Fibroblast of skin of right biceps (primary cell): ENCODE measurements at places on chromosomes 1 and 21.

DNA sequence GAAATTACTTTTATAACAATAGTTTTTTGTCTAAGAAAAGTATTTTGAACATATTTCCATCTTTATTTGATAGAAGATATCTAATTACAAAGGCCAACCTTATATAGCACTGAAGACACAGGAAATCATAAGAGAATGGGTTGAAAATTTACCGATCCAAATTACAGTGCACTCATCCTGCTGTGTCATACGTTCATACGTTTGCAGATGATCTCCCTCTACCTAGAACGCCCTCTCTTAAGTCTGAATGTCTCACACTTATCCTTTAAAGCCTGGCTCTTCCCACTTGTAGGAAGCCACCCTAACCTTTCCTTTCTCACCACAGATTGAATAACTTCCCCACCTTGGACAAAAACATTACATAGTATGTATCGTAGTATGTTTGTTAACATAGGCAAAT lies 9.3 kb downstream of the ASH1L start:
- no peak for DNase-seq

DNA sequence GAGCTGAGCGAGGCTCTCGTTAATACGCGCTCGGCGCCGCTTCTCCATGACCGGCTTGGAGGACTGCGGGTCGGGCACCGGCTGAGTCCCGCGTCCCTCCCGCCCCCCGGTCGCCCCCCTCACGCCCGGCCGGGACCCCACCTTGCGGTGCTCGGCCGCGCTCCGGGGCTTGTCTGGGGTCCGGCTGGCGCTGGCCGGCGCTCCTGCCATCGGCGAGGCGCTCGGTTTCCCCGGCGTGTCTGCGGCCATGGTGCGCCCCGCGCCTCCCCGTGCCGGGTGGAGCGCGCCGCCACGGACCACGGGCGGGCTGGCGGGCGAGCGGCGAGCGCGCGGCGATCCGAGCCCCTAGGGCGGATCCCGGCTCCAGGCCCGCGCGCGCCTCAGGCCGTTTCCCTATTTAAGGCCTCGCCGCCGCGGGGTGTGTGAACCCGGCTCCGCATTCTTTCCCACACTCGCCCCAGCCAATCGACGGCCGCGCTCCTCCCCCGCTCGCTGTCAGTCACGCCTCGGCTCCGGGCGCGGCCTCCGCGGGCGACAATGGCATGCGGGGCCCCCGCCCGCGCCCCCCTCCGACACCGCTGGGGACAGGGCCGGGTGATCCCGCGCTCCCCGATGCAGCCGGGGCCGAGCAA lies at the start of gene HES4:
TSS of gene HES4 (minus strand) at position 373 of the 632 bp plus-strand sequence. CDS start at position 249, 124 bp downstream.
- DNase-seq, result peak; percentile 94

- DNase-seq, result peak; percentile 69
Observed at GRCh38 chr1:6127587-6128163, 52.4 kb downstream of the CHD5 start.

DNA sequence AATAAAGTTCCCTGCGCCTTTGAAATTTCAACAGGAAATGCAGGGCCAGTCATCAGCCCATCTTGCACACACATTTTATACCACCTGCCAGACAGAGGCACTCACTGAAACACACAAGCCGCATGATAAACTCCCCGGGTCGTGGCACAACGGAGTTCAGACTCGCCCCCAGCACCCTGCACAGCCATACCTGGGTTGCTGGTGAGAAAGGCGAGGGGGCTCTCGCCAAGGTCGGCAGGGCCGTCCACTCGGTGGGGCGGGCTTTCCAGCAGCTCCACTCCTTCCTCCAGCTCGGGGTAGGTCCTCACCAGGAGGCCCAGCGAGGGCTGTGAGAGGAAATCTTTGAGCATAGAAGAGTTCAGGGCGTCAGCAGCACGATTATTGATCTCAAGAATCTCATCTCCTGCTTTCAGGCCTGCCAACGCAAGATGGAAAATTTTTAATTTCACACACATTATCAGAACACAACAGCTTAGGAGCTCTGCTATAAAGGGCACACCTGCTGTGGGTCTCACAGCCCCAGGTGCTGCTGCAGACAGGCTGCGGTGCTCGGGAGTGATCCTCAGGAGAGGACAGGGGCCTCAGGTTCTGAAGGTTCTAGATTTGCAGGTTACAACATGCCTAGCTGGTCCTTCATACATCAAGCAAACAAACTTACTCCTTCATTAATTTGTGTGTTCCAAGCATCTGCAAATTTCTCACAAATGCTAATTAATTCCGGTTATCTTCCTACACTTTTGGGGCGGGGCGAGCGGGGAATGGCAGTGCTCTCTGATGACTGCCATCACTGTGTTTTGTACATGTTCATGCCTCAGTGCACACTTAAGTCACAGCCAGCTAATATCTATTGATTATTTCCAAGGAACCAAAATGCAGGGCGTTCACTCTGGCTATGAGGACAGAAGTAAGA lies 144.2 kb upstream of the KRTAP19-8 start:
- no peak for DNase-seq

DNA sequence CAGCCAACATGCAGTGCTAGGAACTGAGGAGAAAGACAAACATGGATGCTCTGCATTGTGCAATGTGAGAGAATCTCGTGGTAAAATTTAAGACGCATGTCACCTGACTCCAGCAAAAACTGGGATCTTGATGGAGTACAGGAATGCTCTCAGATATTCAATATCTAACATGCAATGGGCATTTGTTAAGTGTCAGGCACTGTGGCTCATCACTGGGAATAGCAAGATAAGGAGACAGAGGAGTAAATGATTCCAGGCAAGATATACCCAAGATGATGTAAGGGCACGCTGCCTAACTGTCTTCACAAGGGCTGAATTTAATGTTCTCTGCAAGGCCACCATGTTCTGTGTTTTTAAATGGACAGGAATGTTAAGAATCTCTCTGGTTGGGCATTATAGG lies 67.8 kb downstream of the LPAR3 start:
- DNase-seq, result no peak

- peak; percentile 47 for DNase-seq
Observed at GRCh38 chr1:28509705-28510272, 3.9 kb downstream of the RCC1 start.
